Activated CD4-positive, alpha-beta memory T cell treated with anti-CD3 and anti-CD28 coated beads for 36 hours (primary cell): ENCODE measurements at places on chromosomes 3 and 15. TPM values are rescaled to one million over a fixed set of nuclear protein-coding genes. Genes with fewer than 3 reads are reported as not detected.

Gene GOLGA8T
- total RNA-seq, result not detected

Gene EPHA3
- total RNA-seq, result not detected

Gene ARHGEF26
- 0.34 TPM for total RNA-seq

Gene ACSBG1
- total RNA-seq, result 0.26 TPM

- H3K4me1 ChIP-seq, result peaks cover 49% of the 10 kb centered on the region
- no peaks in the 10 kb centered on the region for H3K27me3 ChIP-seq
- no peak overlapping the region for H3K27ac ChIP-seq
These were observed 3.4 kb downstream of the SKIL start for GRCh38 chr3:170360916-170361315.
